ENCODE measurements at places on chromosomes 2 and 18.

DNA sequence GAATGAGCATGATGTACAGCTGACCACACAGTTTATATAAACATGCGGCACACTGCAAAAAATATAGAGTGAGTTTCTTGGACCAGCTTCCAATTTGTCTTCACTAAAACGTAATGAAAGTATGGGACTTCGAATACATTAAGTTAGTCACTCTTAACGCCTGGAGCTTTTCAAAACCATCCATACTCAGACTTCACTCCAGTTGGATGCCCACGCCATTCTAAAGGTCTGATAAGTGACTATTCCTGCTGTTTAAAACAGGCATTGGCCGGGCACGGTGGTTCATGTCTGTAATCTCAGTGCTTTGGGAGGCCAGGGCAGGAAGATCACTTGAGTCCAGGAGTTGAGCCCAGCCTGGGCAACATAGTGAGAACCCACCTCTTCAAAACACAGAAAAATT, 84.6 kb downstream of the MYL12B start:
- no peak for DNase-seq

- DNase-seq = no peak
These were observed 149.6 kb downstream of the MTCL1 start for GRCh38 chr18:8854962-8855361.

DNA sequence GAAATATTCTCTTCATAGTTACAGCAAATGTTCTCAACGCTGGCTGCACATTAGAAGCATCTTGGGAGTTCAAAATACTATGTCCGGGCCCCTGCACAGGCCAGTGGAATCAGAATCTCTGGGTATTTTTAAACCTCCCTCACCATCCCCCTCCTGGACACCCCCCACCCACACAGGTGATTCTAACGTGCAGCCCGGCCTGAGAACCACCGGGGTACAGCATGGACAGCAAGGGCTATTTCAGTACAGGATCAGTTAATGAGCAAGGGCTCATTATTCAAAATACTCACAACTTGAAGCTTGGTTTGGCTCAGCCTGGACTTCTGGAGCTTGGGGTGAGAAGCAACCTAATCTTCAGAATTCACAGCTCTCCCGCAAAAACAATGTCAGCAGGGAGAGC, 31.4 kb downstream of the INO80C start:
- DNase-seq = no peak

- DNase-seq = no peak
These were observed 14.2 kb upstream of the WIPF1 start for GRCh38 chr2:174611854-174612253.

DNA sequence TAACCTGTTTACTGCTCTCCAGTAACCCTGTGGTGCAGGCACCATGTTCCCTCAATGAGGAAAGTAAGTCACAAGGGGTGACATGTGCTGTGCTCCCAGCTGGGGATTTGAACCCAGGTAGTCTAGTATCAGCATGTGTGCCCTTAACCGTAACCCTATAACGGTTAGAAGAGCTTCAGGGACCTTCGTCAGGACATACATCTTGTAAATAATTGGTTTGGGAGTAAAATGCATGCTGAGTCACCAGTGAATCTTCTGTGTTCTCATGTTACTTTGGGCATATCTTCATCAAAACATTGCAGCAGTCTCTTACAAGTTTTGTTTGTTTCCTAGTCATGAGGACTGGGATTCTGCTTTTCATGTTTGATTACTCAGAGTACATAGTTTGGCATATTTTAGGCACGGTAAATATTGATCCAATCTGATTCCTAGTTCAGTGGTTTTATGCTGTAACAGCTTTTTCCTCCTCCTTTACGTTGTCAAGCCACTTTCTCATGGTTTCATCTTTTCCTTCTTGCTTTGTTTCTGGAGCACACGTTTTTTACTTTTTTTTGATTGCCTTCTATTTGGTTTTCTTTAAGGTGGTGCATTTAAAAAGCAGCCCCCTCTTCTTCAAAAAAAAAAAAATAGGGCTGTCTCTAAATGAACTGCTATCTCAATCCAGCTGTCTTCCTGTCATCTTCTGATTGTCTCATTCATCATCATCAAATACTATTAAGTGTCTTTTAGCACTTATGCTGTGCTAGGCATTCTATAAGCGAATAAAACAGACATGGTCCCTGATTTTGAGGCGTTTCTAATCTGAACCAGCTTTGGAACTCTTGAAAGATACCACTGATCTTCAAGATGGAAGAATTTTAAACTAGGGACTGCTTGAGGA, 50.4 kb downstream of the CLIP4 start:
- no peak for DNase-seq

GRCh38 chr2:172219201-172219600, 116.5 kb upstream of the DLX2 start:
- no peak for DNase-seq

DNA sequence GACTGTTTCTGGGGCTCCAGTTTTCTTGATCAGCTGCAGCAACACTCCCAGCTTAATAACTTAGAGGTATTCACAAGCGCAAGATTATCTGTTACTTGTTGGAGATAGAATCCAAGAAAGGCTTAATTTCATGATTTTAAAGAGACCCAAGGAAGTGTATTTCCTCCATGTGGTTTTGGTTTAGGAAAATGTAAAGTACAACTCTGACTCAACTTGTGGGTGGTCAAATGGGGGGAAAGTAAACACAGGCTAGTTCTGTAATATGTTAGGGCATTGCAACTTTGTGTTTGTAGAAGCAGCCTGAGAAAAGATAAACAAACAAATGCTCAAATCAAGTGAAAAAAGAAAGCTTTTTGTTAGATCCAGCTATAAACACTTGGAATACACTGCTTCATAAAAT, 90.1 kb upstream of the COL3A1 start:
- DNase-seq = no peak

DNA sequence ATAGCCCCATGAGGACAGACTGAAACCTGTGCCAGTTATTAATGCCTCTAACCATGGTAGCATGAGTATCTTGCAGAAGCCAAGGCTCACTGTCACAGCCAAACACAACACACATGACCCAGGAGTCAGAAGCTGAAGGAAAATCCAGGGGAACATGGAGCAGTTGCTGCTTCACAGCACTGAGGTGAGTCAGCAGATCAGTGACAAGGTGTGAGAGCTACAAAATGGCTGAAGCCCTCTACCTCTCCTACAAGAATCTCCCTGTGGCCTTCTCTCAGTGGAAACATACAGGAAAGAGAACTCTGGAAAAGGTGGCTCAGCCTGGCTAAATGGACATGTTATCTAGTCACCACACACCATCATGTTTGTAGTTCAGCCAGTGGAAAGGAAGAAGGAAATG, 93.5 kb downstream of the NAB1 start:
- DNase-seq = no peak

DNA sequence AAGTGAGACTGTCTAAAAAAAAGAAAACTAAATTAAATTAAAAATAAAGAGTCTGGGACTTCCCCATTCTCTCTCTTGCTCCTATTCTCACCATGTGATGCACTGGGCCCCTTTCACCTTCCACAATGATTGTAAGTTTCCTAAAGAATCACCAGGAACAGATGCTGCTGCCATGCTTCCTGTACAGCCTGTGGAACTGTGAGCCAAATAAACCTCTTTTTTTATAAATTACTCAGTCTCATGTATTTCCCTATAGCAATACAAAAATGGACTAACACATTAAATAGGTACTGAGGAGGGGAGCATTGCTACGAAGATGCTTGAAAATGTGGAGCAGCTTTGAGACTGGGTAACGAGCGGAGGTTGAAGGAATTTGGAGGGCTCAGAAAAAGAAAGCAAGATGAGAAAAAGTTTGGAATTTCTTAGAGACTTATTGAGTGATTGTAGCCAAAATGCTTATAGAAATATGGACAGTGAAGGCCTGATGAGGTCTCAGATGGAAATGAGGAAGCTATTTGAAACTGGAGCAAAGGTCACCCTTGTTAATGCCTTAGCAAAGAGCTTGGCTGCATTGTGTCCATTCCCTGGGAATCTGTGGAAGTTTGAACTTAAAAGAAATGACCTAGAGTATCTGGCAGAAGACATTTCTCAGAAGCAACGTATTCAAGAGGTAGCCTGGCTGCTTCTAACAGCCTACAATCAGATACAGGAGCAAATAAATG, 128.7 kb downstream of the EIPR1 start:
- DNase-seq = no peak

- no peak for DNase-seq
These were observed 5.1 kb downstream of the SFT2D3 start for GRCh38 chr2:127706215-127706990.

DNA sequence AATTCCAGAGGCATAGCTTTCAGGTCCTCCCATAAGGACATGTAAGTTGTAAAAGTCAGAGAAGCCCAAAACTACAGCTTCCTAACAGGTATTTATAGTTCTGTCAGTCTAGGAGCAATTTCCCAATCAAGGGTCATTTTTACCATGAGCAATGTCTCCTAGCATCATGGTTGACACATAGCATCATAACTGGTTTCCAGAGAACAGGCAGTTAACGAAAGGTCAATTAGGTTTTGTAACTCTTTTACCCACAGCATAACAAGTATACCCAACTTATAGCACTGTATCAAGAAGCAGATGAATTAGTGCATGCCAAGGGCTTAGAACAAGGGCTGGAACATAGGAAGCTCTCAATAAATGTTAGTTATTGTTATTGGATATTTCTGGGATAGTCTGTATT, 110.1 kb downstream of the MREG start:
- DNase-seq = no peak

DNA sequence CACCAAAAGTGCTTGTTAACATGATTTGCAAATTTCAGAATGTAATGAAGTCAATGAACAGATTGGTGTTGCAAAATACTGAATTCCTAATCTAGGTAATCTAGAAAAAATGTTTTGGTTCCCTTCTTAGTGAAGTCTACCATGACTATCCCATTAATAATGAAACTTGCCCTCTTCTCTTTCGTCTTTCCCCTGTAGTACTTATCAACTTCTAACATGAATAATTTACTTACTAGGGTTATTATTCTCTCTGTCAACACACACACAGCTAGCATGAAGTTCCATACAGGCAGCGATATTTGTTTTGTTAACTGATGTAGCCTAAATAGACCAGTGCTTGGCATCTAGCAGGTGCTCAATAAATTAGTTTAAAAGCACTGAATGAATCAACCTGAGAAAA, 160.2 kb downstream of the NCK2 start:
- DNase-seq = no peak

DNA sequence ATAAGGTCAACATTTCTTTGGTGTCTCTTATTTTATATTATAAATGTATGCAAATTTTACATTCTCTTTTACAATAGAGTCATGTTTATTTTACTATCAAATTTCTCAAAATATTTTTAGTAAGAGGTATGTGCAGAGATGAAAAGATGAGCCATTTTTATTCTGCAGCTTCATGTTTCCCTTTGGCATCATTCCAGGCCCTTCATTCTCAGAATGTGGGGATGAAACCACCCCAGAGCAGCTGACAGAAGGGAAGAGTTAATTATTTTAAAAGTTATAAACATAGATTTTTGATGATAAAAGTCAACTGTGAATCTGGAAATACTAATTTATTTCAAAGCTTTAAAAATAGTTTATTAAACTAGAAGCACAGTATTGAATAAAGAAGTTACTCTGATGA, 12.8 kb upstream of the FSHR start:
- DNase-seq = no peak

GRCh38 chr2:104638859-104639202, 215.1 kb upstream of the POU3F3 start:
- DNase-seq = no peak

GRCh38 chr2:239482778-239483712, 82.2 kb upstream of the HDAC4 start:
- no peak for DNase-seq

DNA sequence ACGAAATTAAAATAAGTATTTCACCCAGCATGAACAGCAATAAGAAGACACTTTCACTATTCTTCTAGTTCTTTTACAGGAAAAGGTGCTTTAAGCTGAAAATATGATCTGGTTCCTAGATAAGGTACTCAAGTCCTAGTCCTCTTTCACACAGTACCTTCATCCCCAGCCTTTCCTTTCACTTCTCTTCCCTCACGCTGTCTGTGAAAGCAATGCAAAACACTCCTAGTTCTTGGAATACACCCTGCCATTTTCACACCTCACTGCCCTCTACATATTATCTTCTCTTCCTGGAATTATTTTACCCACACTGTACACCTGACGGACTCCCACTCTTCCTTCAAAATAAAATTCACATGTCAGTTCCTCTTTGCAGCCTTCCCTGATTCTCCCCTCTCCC, 82.9 kb downstream of the DNAH7 start:
- DNase-seq = no peak

GRCh38 chr2:86064006-86064405, 41.7 kb downstream of the POLR1A start:
- no peak for DNase-seq

DNA sequence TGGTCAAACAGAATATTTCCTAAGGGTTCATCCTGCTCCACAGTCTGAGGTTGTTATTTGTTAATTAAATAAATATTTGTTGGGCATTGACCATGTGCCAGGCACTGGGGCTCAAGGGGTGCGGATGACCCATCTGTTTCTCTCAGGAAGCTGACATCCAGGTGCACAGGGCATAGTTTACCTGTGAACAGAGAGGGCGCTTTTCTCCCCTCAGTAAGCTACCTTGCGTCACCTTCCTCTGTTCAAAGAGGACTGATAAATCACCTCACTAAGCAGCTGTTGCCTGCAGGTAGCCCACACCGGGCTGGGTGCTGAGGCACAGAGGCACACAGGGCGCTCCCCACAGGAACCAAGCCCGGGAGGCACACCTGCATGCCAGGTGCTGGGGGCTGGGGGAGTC, 41.6 kb downstream of the SH3RF3 start:
- DNase-seq = no peak

- no peak for DNase-seq
These were observed 10.0 kb downstream of the MAPK4 start for GRCh38 chr18:50569930-50570329.

DNA sequence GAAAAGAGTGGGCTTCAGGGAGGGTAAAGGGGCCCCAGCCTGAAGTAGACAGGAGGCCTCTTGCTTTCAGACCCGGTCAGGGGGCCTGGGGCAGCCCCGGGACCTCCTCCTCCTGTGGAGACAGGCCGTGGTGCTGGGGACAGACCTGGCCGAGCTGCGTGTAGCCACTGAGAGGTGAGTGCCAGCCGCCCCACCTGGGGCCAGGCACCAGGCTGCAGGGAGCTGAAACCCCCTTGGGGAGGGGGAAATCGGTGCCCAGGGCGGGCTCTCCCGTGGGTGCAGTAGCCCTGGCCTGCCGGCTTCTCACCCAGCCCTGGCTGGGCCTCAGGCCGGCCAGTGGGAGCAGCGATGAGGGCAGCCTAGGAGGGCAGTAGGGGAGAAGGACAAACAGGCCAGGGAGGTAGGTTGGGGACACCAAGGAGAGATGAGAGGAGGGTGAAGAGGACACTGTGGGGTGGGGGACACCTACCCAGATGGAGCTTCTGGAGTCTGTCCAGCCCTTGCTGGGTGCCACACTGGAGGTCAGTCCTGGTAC, 24.0 kb downstream of the CROCC2 start:
- no peak for DNase-seq

DNA sequence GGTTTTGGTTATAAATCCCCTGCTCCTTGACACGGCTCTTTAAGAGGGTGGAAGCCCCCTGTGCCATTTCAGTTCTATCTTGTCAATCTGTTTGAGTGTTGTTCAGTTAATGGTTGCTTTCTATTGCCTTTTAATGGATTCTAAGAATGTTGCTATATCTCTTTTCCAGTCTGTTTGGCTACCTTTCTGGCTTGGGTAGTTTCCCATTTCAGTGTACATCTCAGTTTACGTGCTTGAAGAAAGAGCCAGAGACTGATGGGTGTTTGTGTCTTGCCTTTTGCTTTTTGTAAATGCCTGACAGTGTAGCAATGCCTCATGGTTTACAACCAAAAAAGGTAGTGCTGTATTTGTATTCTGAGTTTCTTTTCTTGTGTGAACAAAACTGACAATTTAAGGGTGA, 45.3 kb downstream of the SPATS2L start:
- no peak for DNase-seq
